Activated CD4-positive, alpha-beta T cell treated with anti-CD3 and anti-CD28 coated beads for 4 hours (primary cell): ENCODE measurements at places on chromosomes 7 and 10.

DNA sequence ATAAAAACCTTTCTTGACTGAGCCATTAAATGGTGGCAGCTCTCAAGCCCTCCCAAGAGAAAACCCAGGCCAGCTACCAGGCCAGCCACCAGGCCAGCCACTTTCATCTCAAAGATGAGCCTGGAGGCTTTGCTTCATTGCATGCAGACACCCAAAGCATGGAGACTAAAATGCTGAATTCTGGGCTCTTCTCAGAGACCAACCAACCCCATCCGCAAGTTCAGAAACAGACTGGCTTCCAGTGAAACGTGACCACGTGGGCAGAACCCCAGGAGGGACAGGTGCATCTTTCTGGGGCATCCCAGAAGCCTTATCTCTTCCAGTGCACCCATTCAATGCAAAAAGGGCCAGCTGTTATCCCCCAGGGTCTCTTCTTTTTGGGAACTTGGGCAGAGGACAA lies 20.9 kb downstream of the CHST15 start:
- no peak for DNase-seq

GRCh38 chr10:71549766-71550533 lies 153.2 kb downstream of the CDH23 start:
- DNase-seq, result no peak

- no peak for DNase-seq
Observed at GRCh38 chr10:113982769-113983168, 60.9 kb upstream of the ADRB1 start.

DNA sequence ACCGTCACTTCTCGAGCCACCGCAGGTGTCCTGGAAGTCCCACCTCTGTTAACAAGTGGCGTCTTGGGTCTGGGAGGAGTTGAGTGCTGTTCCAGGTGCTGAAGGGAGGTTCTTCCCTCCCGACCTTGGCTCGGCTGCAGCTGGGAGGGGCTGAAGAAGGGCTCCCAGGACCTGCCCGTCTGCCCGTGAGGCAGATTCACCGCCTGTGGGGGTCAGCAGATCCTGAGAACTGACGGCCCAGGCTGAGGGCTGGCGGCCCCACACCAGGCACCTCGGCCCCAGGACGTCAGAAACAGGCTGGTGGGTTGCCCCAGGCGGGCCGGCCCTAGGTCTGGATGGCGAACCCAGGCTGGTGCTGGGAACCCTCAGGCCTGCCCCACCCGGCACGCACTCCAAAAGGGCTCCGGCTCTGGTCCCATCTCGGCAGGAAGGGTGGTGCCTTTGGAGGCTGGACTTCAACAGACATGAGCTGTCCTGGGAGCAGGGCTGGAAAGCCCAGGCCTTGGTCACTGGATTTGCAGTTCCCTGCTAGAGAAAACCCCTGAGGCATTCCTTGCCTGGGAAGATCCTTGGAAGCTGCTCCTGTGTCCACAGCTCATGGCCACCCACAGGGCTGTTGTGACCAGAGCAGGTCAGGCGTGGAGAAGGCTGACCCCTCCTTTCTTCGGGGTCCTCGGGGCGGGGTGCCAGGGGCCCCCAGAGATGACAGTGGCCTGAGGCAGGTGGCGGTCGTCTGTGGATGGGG lies 42.6 kb upstream of the CFAP46 start:
- DNase-seq, result no peak

DNA sequence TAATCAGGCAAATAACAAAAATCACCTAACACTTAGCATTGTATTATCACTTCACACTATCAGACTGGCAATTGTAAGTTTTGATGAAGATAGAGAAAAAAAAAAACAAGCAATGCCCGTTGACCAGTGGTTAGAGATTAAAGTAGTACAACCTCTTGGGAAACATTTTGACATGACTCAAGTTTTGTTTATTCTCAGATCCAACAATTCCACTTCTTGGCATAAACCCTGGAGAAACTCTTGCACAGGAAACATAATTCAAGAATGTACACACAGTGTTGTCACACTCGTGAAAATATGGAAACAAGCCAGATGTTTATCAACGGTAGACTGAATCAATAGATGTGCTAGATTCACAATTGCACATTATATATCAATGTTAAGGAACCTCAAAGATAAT lies 37.2 kb downstream of the FRMD4A start:
- DNase-seq, result no peak

DNA sequence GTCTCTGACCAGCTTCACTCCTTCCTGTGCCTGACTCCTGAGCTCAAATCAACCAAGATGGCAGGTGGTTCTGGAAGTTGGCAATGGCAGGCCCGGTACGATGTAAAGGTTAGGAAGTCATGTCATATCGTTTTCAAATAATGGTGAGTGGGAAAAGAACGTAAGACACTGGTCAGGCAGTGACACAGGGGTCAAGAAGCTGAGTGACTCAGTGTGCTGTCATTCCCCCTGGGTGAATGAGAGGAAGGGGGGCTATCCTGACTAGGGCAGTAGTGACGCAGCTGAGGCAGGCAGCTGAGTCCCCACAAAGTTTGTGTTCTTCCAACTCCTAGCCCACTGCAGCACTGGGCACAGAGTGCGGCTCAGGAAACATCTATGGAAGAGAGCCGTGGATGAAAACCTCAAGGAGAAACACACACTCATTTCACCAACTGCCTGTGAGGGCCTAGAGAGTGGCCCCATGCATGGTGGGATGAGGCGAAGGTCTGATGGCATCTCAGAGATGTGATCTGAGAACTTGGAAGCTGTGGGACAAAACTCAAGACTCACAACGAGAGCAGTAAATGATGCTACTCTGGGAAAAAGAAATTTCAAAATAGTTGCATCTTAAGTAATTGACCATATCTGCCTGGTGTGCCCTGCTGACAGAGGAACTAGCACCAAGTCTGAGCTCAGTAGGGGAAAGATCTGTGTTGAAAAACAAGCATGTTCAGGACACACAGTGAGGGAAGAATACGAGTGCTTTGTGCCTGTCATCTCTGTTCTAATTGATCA lies 23.2 kb downstream of the CREB3L2 start:
- no peak for DNase-seq

- DNase-seq, result no peak
Observed at GRCh38 chr7:37594602-37595001, 89.0 kb upstream of the GPR141 start.

DNA sequence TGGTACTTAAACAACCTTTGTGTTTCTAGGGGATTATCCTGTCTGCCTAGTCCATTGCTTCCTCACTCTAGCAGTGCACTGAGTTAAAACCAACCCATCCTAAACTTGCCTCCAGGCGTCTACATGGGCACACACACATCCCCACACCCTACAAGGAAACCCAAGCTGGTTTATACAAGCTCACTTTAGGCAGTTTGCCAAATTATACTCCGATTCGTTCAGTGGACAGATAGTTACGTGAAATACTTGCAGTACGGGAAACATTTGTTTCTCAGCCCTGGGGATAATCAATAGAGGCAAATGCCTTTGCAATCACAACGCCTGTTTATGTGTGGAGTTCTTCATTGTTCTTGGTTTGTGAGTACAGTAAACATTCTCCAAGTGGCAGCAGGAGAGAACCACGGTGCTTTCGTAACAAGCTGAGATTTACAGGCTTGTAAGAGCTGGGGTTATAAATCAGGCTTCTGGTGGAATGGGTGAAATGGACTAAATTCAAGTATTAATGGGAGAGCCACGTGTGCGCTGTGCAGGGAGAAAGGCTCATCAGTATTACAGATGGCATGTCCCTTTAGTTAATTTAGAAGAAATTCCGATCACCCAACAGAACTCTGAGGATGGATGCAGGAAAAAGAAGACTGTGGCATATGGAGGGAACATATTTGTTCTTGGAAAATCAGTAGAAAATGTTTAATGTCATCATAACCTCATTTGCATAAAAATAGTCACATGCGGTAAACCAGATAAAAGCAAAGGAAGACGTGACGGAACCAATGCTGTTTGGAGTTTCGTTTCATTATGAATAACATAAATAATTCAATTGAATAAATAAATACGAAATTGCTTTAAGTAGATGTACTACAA lies 217.1 kb downstream of the GALNT17 start:
- DNase-seq, result no peak

DNA sequence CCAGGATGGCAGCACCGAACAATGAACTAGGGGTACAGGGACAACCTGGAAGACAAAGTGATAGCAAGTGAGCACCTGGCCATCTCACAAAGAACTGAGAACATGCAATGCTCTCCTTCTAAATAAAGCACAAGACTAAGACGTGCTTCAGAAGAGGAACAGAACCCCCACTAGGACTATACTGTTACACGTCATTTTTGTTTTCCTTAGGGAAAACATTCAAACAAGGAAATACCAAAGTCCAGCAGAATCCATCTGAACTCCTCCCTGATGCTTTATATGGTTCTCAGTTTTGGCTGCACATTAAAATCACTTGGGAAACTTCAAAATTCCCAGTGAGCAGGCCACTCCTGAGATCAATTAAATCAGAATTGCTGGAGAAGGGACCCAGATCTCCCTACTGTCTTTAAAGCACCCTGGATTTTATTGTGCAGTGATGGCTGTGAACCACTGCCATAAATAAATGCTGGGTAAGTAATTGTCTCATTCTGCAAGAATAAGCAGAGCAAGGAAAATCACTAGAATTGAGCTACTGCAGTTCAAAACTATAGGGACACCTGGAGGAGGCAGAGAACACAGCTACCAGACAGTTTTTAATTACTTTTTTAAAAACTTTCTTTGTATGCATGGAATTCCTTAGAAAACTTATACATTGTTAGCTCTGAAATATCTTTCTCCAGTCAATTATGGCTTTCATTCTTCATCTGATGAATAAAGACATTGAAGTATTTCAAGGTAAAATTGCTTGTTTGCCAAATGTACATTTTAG lies 866.5 kb upstream of the GHITM start:
- no peak for DNase-seq

DNA sequence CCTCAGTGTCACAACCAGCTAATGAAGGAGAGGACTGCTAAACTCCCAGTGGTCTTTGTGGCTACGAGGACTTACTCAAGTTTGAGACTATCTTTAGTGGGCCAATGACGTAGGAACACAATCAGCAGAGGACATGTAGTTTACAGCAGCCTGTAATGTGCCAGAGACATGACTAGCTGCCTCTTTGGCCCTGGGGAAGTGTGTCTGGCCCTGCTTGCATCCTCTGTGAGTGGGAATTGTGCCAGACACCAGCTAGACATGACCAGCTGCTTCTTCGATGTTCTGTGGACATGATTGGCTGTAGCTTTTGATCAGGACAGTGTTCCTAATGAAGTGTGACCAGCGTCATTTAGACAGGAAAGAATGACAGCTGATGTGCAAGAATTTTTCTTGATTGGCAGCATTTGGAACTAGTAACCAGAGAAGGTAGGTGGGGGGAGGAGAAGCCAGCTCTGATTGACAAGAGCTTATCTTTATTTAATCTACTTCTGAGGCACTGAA lies 141.7 kb downstream of the AUTS2 start:
- no peak for DNase-seq

GRCh38 chr7:100351657-100352058 lies 6.3 kb upstream of the PILRB start:
- DNase-seq, result no peak

GRCh38 chr7:3068530-3068929 lies 24.9 kb upstream of the CARD11 start:
- DNase-seq, result no peak

GRCh38 chr7:2016021-2016631 lies 216.6 kb downstream of the MAD1L1 start:
- no peak for DNase-seq

DNA sequence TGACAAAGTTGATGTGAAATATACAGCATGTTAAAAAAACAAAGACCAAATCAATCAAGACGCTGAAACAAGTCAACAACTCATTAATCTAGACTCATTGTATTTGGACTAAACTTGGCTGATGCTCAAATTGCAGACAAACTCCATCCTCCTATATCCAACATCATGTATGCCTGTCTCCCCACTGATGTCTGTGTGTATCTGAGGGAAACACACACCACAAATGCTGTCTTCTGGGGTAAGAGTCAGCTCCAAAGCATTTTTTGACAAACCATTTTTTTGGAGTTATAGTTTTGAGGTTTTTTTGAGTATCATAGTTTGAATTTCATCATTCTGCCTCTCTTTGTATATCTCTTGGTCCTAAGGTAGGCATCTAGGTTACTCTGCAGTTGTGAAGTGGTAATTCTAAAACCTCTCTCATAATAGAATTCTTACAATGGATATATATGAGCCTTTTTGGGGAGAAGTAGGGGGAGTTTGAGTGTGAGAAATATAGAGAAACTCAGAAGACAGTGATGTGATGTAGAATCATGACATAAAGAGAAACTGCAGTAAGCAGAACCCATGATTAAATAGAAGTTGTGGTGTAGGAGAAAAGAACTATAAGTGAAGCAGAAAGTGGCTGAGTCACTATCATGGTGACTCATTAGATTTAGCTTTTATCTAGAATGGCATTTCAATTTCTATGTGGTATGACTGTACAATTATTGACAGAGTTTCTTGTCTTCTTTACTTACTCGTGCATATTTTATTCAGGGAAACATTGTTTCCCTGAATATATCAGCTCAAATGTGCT lies 1531.1 kb upstream of the LRRTM3 start:
- DNase-seq, result no peak

- DNase-seq, result no peak
Observed at GRCh38 chr7:151688236-151688780, 168.6 kb upstream of the RHEB start.

GRCh38 chr10:72730479-72730878 lies 38.5 kb downstream of the MCU start:
- DNase-seq, result no peak

DNA sequence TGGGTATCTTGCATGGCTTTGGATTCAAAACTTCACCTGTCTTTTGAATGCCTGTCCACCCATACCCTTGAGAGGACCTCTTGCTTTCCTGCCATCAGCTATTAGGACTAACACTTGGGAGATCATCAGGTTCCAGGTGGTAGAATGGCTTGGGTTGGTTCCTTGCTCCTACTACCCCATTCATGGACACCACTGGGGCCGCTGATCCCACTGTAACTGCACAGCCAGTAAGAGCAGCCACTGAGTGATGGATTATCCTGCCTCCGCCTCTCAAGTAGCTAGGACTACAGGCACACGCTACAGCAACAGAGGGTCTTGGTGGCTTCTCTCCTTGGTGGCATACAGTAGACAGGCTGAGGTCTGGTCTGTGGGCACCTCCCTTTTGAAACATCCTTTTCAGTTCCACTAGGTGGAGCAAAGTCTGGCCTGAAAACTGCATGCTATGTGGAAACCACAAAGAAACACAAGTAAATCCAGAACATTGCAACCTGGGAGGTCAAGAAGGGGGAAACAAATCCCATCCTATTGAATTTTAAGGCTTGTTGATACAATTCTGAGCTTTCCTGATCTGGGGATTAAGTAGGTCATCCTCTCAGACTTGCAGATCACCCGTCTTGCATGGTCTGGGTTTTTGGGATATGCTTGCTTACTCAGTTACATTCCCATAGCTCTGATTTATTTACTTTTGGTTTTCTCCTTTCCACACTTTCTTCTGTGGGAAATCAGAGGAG lies 9.4 kb downstream of the WBP1L start:
- DNase-seq, result no peak

- no peak for DNase-seq
Observed at GRCh38 chr7:106493041-106493731, 167.8 kb downstream of the CCDC71L start.
